ENCODE measurements at places on chromosomes 4 and X.

- DNase-seq = no peak
Observed at GRCh38 chr4:23323436-23323835, 566.4 kb downstream of the PPARGC1A start.

DNA sequence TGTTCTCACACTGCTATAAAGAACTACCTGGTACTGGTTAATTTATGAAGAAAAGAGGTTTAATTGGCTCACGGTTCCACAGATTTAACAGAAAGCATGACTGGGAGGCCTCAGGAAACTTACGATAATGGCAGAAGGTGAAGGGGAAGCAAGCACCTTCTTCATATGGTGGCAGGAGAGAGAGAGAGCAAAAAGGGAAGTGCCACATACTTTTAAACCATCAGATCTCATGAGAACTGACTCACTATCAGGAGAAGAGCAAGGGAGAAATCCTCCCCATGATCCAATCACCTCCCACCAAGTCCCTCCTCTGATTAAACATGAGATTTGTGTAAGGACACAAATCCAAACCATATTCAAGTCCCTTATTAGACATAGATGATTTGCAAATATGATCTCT lies 12.3 kb upstream of the RAP2C start:
- DNase-seq = no peak

DNA sequence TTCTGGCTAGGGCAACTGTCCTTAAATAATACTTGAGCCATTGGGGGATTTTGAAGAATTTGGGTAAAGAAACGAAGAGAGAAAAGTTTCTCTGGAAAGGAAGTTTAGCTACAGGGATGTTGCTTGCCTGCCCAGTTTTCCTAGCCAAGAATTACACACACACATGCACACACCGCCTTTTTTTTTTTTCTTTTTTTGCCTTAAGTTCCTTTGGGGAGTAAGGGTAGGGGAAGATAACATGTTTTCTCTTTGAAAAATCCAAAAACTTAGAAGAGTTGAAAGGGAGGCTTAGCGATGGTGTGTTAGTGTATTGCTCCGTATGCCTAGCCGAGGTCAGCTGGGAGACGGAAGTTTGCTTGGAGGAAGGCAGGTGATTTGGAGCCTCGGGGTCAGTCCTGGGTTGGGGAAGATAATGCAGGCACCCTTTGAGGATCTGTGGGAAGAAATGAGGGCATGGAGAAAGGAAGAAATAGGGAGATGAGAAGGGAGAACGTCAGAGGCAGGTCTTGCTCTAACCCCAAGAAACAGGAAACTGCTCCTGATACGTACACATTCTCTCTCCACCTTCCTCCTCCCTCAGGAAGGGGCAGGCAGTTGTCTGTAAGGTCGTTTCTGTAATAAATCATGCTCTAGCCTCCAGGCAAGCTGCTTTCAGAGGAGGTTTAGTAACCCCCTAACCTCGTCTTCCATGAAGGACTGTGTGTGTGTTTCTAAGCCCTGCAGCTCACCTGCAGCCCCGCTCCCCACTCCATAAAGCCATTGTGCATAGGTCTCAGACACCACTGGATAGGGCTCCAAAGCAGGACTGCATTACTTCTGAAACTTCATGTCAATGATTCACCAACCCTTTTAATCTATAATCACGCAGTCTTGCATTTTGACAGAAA lies 10.5 kb downstream of the KLF3 start:
- DNase-seq = no peak

DNA sequence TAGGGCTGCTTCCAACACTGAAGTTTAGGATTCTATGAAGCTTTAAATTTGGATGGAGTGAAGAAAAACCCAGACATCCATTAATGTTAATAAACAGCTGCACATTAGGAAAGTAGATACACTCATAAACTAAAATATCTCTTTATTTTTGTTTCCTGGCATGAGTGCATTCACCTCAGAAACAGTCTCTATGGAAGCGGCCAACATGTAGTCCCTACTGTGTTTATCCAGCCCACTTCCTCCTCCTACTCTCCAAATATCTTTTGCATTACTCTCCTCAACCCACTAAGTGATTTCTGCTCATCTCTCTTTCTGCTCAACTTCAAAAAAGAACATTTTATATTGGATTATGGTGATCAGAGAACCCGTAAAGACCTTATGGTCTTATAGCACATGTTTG lies 180.3 kb upstream of the MXRA5 start:
- no peak for DNase-seq

DNA sequence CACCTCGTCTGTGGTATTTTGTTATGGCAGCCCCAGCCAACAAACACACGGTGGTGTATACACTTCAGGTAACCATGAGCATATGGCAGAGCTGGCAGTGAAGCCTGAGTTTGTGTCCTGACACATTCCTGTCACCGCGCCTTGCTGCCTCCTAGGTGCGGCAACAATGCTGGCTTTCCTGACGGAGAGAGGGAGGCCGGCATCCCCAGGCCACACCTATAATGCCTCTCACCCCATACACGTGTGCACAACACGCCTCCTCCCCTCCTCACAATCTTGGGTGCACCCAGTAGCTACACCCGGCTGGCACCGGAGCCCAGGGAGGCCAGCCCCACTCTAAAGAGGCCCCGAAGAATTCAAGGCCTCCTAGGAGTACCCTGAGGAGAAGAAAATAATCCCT lies 158.5 kb downstream of the NSUN7 start:
- DNase-seq = no peak
